Kasumi-1 (cell line): ENCODE measurements at places on chromosomes 16 and 17.

DNA sequence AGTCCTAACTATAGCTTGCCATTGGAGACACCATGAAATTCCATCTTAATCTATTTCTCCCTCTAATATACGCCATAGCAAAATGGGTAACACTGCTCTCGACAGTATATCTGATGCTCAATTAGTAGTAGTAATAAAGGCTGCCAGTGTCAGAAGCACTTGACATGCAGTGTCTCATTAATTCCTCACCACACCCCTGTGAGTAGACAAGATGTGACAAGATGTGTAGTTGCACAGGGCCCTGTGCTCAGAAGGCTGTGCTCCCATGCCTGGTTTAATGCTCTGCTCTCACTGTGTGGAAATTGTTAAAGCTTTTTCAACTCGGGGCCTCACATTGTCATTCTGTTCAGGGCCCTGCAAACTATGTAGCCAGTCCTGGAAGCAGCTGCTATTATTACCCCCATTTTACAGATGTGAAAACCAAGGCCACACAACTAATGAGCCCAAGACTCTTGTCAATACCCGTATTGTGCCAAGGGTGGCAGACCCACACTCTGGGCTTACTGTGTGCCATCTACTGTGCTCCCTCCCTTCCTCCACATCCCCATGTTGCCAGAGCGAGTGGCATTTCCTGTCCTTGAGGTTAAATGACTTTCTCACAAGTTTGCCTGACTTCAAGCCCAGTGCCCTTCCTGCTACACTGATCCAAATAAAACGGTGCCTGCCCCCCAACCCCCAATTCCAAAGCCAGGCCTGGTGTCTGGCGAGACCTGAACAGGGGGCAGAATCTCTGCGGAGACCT is 287.3 kb upstream of the CCL2 start:
- no peak for DNase-seq

DNA sequence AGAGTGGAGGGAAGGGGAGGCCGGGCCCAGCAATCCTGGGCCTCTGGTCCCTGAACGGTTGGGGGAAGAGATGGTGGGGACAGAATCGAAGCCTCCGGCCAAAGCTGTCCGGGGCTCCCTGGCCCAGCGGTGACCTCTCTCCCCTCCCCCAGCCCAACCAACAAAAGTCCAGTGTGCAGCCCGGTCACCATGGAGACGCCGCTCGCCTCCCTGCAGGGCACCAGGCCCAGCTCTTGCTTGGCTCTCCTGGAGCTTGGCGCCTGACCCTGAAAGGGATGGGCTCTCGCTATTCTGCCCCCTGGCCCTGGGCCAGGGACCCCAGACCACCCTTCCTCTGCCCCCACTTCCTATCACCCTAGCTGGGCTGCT is 1.3 kb downstream of the METRN start:
- no peak for DNase-seq

- no peak for DNase-seq
Observed at GRCh38 chr16:25372716-25373115, 115.1 kb upstream of the ZKSCAN2 start.

DNA sequence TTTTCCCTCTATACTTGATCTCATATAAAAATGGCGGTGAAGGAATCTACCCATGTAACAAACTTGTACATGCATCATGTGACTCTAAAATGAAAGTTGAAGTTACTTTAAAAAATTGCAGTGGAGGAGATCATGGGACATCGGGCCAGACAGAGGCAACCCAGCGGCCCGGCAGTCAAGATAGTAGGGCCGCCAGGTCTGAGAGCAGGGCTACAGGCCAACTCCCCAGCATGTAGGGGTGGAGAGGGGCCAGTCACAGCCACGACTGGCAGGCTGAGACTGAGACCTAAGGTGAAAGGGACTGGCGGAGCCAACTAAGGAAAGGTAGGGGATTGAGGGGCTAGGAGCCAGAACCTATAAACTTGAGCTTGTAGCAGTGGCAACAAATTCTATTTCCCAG is 150.9 kb downstream of the MAP2K6 start:
- no peak for DNase-seq

DNA sequence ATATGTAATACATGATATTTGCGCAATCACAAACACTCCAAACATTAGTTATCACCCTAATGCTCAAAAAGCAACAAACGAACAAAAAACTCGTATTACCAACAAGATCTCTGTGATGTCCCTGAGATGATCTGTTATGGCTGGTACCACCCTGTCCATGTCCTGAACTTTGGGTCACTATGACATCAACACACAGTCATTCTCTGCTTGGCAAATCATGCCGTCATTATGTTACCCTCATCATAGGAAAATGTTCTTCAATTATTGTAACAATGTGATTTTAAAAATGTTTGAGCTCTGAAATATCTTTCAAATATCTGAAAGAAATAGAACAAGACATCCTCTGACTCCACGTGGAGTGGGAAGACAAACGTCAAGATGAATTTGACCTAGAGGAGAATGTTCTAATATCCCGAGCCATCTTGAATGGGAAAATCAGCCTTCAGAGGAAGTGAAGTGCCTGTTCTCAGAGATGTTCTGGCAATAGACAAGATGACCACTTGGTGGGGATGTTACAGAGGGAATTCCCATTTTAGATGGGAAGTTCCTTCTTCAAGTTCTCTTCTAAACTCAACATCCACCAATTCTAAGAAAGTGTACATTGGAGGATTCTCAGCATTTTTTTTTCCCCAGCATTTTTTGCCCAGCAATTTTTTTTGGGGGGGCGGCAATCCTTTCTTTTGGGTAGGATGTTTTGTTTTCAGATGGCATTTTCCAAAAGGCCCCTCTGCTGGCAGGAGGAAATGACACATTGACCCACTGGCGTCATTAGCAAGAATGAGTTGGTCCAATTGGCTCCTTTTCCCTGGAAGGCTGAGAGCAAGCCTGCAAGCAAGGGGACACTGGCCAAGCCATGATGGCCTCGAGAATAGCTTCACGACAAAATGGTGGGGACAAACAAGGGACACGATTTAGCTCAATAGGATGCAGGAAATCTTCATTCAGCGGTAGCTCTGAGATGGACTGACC is 3.7 kb upstream of the HSD17B2 start:
- DNase-seq, result peak; percentile 53

DNA sequence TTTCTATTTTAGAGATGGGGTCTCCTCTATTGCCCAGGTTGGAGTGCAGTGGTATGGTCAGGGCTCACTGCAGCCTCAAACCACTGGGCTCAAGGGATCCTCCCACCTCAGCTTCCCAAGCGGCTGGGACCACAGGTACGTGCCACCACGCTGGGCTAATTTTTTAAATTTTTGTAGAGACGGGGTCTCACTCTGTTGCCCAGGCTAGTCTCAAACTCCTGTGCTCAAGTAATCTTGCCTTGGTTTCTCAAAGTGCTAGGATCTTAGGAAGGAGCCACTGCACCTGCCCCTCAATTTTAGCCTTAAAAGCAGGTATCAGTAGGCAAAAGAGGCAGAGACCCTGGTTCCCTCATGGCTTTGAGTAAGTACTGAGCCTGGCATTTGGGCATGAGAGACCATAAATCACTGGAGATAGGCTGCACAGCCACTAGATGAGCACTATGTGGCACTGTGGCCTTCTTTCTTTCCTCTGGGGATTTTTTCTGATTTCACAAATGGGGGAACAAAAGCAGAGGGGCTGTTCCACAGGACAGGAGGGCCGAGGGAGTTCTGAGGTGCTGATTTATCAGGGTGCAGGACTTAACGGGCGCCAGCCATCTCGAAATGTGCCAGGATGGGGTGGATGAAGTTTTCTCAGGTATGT is 82.2 kb downstream of the PLXDC1 start:
- DNase-seq, result peak; percentile 85

DNA sequence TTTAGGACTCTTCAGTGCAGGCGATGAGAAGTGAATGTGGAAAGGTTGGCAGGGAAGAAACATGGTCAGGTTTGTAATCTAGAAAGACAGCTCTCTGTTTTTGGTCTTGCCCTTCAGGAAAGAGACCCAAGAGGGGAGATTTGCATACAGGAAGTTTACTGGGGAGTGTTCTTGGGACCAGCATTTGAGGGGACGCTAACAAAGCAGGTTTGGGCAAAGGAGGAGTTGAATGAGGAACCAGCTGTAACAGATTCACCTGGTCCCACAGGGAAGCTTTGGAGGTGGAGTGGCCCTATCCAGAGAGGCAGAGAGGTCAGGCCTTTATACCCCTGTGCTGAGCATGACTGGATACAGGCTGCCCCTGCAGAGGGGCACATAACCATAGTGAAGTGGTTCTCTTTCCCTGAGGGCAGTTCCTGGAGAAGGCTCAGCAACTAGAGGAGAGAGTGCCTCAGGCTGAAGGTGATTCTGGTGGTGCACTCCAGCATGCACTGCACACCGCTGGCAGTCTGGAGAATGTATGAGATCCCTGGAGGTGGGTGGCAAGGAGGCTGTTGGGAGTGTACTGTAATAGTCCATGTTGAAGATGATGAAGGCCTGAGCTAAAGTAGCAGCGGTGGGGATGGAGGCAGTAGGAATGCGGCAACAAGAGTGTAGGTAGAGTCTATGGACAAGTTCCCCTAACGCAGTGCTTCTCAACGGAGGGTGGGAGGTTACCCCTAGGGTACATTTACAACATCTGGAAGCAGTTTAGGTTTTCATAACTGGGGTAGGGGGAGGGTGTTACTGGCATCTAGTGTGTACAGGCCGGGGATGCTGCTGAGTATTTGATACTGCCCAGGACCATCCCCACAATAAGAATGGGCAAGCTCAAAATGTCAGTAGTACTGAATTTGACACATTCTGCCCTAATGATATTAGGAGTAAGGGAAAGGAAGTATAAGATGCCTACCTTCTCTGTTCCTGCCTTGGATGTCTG is 37.2 kb downstream of the MAP2K6 start:
- DNase-seq, result no peak

- no peak for DNase-seq
Observed at GRCh38 chr17:82338858-82339633, 5.5 kb upstream of the SECTM1 start.

GRCh38 chr16:48597563-48598387 is 12.2 kb downstream of the N4BP1 start:
- DNase-seq, result peak; percentile 46

DNA sequence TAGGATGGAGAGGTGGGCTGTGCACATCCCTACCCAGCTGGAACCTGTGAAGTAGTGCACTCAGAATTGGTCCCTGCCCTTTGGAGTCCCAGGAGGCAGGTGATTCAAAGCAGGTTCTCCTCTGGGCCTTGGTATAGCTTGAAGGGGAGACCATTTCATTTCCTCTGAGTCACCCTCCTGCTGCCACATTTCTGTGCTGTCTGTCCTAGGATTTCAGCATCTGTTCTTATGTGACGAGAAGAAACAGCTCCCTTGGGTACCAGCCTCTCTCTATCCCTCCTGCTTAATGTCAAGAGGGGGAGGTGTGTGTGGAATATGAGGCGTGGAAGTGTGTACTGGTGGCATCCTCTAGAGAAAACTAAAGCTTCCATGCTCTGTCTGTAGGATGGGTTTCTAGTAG is 5.0 kb upstream of the NFE2L1 start:
- no peak for DNase-seq

DNA sequence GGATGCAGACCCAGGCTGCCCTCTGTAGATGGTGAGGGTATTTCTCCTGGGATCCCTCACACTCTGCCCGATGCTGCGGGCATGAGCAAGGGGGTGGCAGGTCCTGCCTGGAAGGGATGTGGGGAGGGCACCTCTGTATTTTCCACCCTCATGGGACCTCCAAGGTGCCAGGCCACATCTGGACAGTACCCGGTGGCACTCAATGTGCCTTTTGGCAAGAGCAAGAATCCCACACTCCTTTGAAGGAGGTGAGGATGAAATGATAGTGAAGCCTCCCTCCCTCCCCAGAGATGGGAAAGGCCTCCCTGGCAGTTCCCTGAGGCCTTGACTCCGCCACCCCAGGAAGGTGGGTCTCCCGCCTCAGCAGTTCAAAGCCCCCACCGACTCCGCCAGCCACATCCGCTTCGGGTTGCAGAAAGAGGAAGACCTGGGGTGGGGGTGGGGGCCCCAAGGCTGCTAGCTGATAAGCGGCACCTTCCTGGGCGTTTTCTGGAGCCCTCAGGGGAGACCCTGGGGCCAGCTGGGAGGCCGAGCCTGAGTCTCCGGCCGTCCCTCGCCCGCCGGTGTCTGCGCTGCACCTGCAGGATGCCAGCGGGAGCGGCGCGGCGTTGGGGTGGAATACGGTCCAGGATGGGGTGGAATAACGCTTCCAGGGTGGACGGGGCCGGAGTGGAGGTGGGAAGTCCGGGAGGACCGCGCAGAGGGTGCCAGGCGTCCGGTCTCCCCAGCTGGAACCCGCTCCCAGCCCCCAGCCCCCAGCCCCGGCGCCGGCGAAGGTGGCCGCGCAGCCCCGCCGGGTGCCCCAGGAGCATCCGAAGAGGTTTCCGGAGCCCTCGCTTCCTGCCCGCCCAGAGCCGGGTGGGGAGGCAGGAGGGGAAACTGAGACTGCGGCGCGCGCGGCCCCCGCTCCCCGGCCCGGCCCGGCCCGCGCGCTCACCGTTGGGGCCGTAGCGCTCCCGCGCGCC is 718 bp downstream of the ATP2A3 start:
- DNase-seq, result peak; percentile 66

DNA sequence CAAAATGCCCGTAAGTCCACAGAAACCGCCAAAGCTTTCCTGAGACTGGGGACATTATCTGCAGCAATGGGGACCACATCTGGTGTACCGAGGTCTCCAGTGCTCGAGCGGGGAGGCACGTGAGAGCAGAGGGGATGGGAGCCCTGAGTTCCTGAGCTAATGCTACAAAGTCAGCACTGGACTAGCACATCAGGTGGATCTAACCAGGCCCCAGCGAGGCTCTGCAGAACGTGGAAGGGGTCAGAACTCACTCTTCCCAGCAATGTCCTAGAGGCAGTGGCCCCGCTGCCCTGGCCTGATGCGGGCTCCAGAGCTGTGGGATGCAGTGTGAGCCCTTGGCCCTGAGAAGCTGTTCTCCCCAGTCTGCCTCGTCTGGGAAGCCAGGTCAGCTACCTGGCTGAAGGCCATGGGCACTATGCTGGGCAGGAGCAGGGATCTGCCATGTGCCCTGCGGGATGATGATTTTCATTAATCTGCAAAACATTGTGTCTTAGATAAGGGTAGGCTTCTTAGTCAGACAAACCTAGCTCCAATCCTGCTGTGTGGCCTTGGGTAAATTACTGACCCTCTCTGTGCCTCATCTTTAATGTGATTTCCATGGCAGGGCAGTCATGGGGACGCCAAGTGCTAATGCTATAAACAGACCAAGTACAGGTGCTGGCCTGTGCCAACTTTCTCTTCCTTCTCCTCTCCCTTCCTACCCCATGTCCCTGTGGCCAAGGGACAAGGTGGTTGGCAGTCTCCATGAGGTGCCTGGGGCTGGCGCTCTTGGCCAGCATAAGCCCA is 40.1 kb upstream of the SLC38A10 start:
- no peak for DNase-seq

DNA sequence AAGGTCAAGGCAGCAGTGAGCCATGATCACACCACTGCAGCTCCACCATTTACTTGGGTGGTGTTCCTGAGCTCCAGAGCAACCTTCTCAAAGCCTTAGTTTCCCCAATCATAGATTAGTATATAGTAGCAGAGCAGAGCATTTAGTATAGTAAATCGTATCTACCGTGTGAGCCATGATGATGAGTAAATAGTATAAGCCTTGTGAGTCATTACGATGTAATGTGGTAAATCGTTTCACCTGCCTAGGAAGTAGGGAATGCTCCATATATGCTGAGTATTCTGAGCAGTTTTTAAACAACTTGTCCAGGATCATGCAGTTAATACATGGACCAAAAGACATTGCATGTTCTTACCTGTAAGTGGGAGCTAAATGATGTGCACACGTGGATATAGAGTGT is 66.4 kb downstream of the SCNN1B start:
- DNase-seq, result no peak

- no peak for DNase-seq
Observed at GRCh38 chr17:7144213-7144612, 29.6 kb upstream of the ASGR2 start.

- no peak for DNase-seq
Observed at GRCh38 chr17:20702692-20703091, 123.2 kb downstream of the CDRT15L2 start.

GRCh38 chr16:73170612-73171038 is 122.7 kb upstream of the ZFHX3 start:
- DNase-seq, result no peak
